ENCODE measurements at places on chromosomes 13 and 19.

DNA sequence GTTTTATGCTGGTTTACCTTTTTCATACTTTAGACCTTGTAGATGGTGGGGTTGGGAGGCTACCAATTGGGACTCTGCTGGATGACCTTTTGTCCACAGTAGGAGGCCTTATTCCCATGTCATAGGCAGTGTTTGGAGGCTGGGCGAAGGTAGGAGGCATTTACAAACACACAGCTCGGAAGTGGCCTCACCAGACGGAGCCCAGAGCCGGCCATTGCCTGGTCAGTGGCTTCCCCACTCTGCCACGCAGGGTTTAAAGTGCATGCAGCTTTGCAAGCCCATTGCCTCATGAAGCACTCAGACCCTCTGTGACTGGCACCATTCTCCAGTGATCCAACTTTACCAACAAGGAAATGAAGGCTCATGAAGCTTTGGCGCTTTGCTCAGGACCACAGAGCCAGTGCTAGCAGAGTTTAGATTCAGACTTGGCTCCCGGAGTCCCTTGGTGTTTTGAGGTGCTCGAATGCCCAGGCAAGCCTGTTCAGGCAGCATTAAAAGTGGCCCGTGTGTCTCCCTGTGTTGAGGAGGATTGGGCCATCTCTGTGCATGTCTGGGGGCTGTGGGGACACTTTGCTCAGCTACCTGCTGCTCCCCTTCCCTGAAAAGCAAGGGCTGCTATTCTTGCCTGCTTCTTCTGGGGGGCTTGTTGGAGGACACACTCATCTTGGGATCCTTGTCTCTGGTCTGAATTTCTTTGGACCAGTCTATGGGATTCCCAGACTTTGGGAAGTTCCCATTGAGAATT is 148.7 kb downstream of the ZNF536 start:
- no peak for DNase-seq

DNA sequence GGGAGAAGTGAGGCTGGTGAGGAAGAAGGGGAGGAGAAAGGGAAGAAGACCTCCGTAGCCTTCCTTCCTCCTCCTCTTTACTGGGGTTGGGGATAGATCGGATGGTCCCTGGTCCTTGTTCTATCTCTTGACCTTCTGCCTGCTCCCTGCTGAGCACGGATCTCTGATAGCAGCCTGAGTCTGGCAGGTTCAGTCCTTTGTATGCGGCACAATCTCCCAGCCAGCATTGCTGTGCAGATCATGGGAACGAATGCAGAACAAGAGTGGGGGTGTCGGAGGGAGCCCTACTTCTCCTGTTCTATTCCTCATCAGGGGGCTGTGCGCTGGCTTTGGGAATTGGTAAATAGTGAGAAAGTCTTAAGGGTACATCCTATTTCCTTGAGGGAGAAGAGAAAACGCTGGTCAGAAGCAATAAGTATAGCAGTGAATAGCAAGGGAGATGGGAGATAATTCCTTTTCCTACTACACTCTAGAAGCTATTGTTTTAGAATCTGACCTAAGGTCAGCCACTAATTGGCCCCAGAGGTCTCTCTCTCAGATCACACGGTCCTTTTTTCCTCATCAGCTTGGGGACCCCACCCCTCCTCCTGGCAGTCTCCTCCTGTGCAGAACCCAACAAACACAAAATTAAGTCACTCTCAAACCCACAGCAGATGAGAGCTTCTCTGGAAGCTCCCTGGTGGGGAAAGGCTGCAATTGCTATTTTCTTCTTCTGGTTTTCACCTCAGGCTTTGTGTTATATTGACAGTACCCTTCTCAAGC is 41.0 kb downstream of the KL start:
- no peak for DNase-seq

DNA sequence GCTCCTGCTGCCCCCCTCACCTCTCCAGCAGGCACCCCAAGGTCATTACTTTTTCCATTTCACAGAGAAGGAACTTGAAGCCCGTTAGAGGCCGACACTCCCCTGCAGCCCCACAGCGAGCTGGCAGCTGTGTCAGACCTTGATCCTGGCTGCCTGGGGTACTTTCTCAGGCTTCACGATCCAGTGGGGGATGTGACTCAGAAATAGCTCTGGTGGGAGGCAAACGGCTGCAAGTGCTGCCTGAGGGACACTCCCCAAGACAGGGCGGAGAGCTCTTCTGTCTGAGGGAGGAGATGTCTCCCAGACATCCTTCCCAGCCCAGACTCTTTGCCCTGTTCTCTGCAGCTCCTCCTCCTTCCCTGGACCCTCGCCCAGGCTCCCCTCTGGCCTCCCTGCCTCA is 4.8 kb downstream of the TSKS start:
- DNase-seq = no peak

DNA sequence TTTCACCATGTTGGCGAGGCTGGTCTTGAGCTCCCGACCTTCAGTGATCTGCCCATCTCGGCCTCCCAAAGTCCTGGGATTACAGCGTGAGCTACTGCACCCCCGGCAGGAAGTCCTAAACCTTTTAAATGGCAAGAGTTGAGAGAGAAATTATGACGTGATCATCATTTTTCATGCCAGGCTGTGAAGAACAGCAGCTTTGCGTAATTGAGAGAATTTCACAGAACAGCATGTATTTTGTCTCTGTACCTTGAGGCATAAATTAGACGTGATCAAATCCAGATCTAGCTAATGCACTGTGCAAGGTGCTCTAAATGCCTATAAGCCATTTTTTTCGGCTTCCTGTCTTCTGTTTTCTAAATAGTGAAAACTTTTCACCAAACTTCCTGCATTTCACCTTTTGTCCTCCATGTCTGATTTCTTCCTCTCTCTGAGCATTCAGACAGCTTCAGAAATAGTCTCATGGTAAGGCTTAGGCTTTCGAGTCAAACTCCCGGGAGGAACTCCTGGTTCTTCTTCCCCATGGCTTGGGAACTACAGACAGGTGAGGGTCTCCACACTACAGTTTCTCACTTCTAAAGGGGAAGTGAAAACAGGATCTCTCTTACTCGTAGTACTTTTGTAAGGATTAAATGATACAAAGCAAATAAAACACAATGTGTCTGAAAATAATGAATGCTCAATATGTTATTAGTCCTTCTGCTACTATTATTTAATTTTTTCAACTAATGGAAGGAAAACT is 51.0 kb downstream of the WDFY2 start:
- DNase-seq = no peak

DNA sequence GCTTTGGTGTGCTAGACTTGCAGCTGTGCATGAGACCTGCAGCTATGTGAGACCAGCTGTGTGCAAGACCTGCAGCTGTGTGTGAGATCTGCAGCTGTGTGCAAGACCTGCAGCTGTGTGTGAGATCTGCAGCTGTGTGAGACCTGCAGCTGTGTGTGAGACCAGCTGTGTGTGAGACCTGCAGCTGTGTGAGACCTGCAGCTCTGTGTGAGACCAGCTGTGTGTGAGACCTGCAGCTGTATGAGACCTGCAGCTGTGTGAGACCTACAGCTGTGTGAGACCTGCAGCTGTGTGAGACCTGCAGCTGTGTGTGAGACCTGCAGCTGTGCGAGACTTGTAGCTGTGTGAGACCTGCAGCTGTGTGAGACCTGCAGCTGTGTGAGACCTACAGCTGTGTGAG is 6.7 kb upstream of the DCUN1D2 start:
- DNase-seq = no peak

- DNase-seq = no peak
These were observed 231.7 kb downstream of the MZT1 start for GRCh38 chr13:72495681-72496080.

DNA sequence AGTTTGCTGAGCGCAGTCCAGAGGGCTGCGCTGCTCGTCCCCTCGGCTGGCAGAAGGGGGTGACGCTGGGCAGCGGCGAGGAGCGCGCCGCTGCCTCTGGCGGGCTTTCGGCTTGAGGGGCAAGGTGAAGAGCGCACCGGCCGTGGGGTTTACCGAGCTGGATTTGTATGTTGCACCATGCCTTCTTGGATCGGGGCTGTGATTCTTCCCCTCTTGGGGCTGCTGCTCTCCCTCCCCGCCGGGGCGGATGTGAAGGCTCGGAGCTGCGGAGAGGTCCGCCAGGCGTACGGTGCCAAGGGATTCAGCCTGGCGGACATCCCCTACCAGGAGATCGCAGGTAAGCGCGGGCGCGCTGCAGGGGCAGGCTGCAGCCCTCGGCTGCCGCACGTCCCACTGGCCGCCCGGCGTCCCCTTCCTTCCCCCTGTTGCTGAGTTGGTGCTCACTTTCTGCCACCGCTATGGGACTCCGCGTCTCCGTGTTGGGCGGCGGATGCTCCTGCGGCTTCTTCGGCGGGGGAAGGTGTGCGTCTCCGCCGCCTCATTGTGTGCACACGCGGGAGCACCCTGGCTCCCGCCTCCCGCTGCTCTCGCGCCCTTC is 772 bp downstream of the GPC6 start:
- no peak for DNase-seq

DNA sequence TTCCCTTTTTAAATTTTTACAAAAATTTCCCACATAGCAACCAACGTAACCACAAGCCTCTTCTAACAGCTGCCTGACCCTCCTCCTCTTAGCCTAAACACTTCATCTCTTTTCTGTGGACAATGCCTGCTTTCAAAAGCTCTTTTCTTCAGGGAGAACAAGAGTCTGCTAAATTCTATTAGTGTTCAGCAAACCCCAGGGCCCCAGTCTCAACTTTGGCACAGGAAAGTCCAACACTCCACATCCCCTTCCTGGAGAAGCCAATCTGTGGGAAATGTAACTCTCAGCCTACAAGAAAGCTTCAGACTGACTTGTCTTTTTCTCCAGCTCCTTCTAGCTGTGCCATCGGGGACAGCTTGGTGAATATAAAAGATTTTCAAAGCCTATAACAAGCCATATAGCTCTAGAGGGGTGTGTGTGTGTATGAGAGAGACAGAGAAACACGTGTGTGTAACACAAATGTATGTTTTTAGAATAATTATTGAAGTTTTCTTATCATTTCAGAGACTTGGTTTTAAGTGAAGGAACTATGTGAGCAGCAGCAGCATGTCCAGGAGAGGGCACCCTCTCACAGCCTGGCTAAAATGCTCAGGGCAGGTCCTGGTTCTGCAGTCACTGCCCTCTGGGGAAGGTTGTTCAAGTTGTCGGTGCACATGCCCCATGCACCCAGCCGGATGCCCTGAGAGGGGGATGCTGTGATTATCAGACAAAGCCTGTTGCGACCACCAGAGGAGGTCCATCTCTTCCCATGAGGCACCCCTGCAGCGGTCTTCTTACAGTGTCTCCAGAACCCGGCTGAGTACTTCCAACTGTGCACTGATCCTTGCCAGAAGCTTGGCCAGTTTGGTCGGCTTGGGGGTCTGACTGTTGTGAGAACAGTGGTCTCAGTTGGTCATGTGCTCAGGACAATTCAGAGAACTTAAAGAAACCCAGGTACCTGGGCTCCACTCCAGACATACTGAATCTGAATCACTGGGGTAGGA is 34.4 kb downstream of the CCDC70 start:
- DNase-seq = no peak

DNA sequence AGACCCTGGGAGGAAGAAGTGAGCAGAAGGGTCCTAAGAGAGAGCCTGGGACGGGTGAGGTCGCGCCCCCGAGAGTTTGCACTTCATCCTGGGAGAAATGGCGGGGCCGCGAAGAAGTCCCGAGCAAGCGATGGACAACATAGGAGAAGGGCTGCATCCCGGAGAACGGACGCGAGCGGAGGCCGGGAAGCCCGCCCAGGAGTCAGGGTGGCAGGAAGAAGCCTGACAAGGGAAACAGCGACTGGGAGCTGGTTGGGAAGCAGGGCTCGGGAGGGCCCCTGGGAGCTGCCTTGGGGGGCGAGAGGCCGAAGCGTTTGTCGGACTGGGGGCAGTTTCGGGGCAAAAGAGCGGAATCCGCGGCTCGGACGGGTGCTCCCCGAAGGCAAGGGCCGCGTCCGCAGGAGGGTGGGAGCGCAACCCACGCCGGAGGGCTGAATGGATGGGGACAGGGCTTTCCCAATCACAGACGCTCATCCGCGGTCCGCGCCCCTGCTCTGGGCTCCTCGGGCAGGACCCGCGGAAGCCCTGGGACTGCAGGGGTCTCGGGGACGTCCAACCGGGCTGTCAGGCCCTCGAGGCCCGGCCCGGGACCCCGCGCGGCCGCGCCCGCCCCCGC is 469 bp downstream of the ABHD17A start:
- no peak for DNase-seq

- DNase-seq = no peak
These were observed 1310.6 kb downstream of the SLITRK1 start for GRCh38 chr13:82571653-82572052.

DNA sequence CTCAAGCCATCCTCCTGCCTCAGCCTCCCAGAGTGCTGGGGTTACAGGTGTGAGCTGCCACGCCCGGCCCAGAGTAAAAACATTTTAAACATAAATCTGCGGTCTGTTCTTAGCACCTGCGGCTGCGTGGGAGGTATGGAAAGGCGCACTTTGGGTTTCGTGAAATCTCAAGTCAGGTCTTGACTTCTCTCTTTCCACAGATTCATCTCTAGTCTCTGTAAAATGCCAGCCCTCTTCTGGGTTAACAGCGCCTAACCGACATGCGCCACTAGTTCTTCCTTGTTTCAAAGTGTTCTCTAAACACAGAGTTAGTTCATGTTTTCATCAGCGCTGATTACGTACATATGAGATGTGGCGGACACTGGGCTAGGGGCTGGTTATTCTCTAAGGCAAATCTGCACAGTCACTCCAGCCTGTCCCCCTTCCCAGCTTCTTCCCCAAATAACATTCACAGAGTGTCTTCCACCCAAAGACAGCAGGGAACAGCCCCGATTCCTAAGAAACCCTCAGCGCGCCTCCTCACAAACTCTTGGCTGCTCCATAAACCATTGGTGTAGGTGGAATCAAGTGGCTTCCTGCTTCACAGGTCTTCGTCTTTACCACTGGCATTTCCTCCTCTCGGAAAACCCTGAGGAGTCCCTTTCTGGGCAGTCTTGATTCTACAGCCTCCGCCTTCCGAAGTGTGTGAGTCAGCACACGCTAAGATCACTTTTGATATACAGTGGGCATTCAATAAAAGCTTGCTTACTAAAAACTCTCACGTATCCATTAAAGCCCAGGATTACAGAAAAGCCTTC is 1.4 kb downstream of the PARP4 start:
- no peak for DNase-seq

All from stimulated activated CD4-positive, alpha-beta T cell treated with anti-CD3 and anti-CD28 coated beads, Interleukin-1b, Interleukin-23, amount 100 ng/mL, for 1 hour (primary cell).